ENCODE measurements at places on chromosomes 12 and 14.

DNA sequence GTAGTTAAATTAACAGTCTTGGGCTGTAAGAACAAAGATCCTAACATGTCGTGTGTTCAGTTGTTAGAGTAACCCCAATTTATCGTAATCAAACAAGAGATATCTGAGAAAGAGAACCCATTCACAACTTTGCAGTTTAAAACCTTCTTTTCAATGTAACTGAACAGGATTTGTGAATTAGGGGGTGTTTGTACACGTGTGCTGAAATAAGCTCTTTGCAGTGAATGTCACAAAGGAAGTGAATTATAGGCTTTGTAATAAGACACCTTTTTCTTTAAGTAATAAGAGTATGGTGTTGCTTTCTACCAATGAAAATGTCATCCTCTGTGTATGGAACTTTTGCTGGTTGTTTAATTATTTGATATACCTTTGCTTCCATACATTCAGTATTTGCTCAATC lies 114.0 kb downstream of the ALX1 start:
- DNase-seq = no peak

GRCh38 chr12:1827826-1828805 lies 7.8 kb downstream of the LRTM2 start:
- DNase-seq = no peak

DNA sequence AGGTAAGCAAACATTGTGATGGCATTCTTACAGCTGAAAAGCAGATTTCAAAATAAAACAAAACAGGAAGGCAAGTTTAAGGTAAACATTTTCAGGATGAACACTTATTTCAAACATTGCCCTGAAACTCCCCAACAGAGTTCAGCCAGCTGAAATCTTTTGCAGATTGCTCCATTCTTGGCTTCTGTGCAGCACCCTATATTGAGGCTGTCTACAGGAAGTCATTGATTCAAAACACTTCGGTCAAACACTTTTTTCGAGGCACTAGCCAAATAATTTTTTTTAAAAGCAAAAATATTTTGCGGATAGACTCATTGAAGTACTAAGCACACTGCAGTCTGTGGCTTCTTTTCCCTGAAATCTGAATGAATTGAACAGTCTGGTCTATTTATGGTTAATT lies 318.1 kb upstream of the PDE3A start:
- no peak for DNase-seq

DNA sequence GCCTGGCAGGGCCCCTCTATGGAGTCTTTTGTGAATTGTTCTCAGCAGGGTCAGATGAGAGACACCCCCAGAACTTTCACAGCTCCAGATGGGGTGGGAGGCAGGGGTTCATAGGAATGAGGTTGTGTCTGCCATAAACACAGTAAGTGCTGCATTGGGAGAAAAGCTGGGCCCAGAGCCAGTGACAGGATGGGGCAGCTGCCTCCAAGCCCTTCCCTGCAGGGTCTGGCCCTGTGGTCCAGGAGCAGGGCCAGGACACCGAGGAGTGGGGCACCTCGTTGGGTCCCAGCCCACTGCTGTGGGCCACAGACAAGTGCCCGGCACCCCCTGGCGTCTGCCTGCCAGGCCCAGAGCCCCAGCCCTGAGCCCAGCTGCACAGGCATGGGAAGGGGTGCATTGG lies 13.3 kb downstream of the INF2 start:
- no peak for DNase-seq

GRCh38 chr12:49783917-49784676 lies 42.7 kb downstream of the TMBIM6 start:
- DNase-seq = no peak

DNA sequence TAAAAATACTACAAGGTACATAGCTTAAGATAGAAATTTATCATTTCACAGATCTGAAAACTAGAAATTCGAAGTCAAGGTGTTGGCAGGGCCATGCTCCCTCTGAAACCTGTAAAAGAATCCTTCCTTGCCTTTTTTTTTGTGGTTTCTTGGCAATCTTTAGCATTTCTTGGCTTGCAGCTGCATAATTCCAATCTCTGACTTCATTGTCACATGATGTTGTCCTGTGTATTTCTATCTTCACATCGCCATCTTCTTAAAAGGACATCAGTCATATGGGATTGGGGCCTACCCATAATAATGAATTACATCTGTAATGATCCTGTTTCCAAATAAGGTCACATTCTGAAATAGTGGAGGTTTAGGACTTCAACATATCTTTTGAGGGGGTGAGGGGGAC lies 250.4 kb downstream of the TMTC2 start:
- DNase-seq = no peak

- DNase-seq = no peak
These were observed 235.9 kb upstream of the NOVA1 start for GRCh38 chr14:26833621-26834176.

GRCh38 chr12:68591734-68592418 lies 18.8 kb upstream of the RAP1B start:
- no peak for DNase-seq

DNA sequence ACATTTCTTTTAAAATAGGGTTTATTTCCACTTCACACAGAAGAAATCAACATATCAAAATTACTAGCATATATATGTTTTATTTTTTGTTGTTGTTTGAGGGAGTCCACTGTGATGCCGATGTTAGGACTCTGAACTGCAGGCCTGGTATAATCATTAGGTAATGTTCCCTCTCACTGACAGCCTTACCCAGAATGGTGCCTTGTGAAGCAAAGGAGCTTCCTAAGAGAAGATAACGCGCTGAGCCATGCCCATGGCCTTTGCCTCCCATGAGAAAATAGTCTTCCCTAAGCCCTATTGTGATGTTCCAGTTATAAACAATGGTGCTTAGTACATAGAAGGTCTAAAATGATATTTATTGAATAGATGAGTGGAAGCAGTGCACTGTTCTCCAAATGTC lies 12.0 kb downstream of the GNG2 start:
- DNase-seq = no peak

DNA sequence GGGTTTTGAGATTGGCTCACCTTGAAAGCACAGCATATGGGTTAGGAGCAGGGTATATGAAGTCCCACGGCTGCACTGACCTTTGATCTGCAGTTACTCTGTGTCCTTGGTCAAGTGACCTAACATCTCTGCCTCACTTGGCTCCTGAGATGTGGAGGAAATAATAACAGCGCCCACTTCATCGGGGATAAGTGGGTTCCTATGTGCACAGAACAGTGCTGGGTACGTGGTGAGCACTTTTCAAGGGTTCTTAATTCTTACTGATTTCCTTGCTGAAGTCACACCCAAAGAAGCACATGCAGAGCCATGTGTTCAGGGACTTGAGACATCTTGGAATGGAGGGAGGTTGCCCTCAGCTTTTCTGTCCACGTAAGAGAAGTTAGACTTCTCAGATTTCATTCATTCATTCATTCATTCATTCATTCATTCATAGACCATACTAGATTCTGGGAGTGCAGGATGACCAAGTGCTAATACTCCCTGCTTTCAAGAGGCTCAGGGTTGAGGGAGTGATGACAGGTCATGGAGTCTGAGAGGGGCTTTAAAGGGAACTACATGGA lies 39.4 kb downstream of the ADGRD1 start:
- DNase-seq = no peak

- peak; percentile 64 for DNase-seq
These were observed 168.0 kb downstream of the DACT1 start for GRCh38 chr14:58805605-58806409.

- DNase-seq = no peak
These were observed 998.1 kb upstream of the TMEM132C start for GRCh38 chr12:127268706-127269425.

DNA sequence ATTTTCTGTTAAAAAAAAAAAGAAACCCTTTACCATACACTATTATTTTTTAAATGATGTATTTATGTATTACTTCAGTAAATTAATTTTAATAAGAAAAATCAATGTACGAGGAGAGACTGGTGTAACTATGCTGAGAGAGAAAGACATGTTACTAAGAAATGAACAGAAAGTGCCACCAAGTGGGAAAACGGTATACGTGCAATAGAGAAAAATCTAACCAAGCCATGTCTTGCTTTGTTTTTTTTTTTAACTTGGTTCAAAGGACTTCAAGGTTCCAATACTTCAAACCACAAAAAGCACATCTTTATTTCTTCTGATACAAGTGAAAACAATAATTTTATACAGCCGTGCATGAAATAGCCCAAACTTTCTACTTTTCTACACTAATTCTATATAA lies 22.9 kb downstream of the NDUFA12 start:
- peak; percentile 25 for DNase-seq

GRCh38 chr14:104694475-104694950 lies 5.1 kb downstream of the INF2 start:
- no peak for DNase-seq

- no peak for DNase-seq
These were observed 55.6 kb downstream of the FRMD6 start for GRCh38 chr14:51707327-51707726.

DNA sequence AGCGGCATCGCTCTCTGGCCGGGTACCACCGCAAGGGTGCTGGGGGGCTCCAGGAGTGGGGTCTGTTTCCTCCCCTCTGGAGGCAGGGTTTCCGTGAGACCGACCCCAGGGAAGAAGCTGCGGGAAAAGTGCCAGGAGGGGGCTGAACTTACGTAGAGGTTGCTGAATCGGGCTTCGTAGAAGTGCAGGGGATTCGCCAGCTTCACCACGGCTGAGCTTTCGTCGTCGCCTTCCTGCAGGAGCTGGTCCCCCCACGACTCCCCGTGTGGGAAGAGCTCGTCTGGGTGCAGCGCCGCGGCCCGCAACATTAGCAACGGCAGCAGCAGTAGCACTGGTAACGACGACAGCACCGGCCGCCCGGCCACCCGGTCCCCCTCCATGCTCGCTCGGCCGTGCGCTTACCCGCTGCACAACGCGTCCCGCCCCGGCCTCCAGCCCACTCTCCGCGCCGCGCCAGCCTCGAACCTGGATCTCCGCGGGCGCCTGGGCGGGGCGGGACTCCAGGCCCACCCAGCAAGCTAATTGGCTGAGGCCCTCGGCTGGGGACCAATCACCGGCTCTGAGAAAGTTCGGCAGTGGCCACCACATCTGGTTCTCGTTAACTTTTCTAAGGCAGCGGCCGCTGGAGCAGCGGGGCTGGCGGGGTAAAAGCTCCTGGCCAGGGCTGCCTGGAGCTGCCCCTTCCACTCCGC lies at the start of gene NID2:
Gene NID2 (minus strand): TSS at position 445 of the 692 bp plus-strand sequence. CDS start 65 bp downstream, at position 380.
- no peak for DNase-seq
